Fibroblast of lung (primary cell): ENCODE measurements at places on chromosomes 4 and X. TPM values are rescaled to one million over a fixed set of nuclear protein-coding genes. Genes with fewer than 3 reads are reported as not detected.

DTHD1 gene
- not detected in 2 replicates for total RNA-seq

GSPT2 gene
- total RNA-seq: 5.9 and 7.1 TPM in 2 replicates

DNA sequence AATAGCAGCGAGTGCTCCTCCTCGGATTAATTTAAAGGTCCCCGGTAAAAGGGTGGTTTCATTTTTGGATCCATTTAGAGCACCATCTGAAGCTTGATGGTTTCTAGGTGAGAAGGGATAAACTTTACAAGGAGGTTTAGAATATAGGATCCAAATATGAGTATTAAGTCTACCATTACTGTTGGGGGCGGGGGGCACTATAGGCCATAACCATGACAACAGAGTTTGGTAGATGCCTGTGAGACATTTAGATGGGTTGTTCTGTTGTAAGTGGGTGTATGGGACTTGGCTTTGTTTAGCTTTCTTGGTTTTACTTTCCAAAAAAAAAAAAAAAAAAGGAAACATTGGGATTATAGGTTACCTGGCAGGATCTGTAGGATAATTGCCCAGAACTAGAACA lies 92.7 kb downstream of the TENT5D start:
- H3K27me3 ChIP-seq: no peaks in the 10 kb centered on the region
- H3K4me1 ChIP-seq: no peaks in the 10 kb centered on the region
- no peak for DNase-seq
- no peak overlapping the region for H3K27ac ChIP-seq

GRCh38 chrX:44400588-44400987 lies 57.1 kb upstream of the EFHC2 start:
- no peaks in the 10 kb centered on the region for H3K27me3 ChIP-seq
- no peak overlapping the region for H3K27ac ChIP-seq
- H3K4me1 ChIP-seq: peaks cover 2% of the 10 kb centered on the region
- H3K4me3 ChIP-seq: no peak overlapping the region
- H3K36me3 ChIP-seq: no peaks in the 10 kb centered on the region
